ENCODE measurements at places on chromosomes 3 and 15.

DNA sequence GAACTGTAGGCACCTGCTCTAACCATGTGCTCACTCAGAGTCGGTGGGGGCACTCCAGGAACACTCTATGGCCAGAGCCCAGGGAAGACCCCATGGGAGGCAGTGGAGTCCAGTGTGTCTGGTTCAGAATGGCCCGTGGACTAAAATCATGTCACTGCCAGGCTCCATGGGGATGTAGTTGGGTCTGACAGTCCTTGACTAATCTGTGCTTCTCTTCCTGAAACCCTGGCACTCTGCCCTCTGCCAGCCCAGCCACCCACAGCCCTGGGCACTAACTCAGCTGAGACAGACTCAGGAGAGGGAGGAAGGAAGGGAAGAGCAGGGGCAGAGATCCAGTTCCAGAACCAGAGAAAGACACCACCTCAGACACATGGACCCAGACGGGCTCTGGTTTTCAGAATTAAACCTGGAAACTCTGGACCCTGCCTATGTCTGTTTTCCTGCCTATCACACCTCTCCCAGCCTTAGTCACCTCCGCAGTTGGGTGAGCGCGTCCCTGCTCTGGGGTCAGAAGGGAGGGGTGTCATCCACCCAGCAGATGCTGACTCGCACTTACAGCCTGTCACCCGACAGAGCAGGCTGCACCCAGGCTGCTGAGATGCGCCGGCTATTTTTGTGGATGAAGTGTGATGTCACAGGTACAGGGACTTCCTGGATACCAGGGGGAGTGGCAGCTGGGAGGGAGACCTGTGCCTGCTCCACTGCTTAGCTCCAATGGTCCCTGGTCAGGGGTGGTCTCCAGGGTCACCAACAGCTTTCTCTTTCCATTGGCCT, 56.8 kb upstream of the INSYN1 start:
- DNase-seq, result no peak

DNA sequence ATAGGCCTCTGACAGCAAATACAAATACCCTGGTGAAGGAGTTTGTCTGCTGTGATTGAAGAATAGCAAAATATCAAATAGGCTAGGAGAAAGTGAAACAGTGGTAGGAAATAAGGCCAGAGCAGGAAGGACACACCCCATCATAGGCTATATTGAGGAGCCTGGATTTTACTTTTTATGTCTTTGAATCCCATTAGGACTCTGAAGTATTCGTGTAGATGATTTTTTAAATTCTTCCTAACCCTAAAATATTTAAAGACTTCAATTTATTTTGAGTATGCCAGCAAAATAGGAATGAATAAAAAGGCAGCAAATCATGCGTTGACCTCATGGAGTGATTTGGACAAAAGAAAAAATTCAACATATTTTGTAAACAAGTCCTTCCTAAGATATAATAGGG, 562.8 kb downstream of the NAALADL2 start:
- no peak for DNase-seq

GRCh38 chr3:8324747-8325146, 176.9 kb upstream of the LMCD1 start:
- peak; percentile 73 for DNase-seq

DNA sequence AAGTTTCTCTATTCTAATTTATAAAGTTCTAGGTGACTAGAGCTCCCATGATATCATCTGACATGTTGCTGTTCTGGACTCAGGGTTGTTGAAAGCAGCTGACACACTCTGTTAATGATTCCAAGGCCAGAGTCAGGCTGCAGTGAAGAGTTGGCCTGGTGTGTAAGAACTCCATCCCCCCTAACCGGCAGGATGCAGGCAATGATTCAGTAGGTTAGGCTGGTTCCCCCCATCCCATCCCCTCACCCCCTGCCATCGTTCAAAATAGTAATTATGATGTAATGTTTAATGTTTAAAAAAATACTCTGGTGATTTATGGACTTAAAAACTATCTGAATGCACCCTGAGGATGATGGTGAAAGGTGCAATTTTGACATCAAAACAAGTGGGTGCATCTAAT, 4.6 kb upstream of the TRIM71 start:
- DNase-seq, result no peak

DNA sequence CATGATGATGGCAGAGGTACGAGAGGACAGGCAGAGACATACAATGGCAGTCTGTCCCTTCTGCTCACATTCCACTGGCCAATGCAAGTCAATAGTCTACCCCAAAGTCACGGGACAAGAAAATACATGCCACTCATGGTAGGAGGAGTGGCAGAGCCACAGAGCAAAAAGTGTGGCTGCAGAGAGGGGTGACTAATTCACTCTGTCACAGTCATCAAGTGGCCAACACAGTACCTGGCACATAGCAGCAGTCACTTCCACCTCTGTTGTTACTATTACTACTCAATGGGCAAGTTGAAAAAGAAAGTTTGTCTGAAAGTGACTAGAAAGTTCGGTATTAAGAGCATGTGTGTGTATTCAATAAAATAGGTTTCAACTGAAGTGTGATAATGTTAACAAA, 91.4 kb downstream of the SMAD3 start:
- DNase-seq, result no peak

DNA sequence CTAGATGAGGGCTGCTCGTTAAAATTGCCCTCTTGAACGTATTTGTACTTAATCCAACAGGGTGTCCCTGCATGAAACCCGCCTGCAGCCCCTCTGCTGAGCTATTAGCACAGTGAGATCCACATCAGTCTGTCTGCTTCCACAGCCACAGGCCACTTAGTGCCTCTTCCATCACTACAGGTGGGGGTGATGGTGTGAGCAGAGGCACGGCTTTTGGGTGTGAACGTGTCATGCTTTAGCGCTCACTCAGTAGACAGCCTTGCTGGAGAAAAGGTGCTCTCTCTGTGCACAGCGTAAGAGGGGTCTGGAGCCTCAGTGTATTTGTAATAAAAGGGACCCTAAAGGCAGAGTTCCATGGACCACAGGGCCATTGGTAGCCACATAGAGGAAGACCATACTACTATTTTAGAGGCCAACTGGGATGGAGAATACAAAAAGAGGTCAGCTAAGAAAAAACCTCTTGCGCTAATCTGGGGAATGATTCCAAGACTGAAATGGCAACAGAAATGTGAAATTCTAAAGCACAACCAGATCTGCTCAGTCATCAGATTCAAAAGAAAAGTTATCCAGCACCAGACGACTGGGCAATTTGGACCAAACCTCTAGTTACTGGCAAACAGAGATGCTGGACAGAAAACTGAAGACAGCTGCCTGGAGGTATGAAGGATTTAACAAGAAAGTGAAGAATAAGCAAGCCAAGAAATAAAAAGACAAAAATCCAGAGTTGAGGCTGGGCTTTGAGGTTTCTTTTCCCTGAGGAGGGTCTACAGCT, 120.2 kb downstream of the ATP10A start:
- DNase-seq, result no peak

- DNase-seq, result peak; percentile 28
Observed at GRCh38 chr3:37295925-37296324, 121.5 kb upstream of the LRRFIP2 start.

GRCh38 chr3:160885791-160886286, 129.8 kb downstream of the PPM1L start:
- no peak for DNase-seq

DNA sequence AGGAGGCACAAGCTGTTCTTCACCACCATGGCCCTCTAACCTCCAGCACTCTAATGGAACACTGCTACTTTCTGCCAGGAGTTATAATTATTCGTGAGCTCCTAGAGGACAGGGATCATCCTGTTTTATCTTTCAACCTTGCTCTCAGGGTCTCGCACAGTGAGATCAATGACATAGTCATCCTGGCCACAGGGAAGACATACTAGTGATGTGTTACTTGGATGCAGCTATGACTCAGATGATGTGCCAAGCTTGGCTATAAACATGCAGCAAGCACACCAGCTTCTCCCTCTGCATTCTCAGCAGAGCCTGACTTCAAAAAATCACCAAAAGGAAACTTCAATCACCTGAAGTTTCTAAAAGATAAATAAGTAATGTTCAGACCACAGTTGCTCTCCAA, 203.8 kb upstream of the HES1 start:
- DNase-seq, result no peak

DNA sequence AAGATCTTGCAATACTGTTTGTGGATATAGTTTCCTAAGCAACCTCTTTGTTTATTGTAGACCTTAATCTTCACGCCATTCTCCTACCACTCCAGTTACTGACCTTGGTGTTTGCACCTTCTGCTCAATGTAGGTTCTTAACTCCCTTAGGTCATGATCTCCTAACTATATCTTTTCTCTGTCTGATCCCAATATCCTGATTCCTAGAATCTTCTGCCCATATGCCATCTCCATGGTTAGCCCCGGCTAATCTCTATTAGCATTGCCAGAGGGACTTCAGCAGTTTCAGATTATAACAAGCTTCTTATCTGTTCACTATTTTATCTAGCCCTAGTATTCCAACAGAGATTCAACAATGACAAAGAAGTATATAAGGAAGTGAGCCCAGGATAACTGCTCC, 64.9 kb downstream of the IMPG2 start:
- no peak for DNase-seq

DNA sequence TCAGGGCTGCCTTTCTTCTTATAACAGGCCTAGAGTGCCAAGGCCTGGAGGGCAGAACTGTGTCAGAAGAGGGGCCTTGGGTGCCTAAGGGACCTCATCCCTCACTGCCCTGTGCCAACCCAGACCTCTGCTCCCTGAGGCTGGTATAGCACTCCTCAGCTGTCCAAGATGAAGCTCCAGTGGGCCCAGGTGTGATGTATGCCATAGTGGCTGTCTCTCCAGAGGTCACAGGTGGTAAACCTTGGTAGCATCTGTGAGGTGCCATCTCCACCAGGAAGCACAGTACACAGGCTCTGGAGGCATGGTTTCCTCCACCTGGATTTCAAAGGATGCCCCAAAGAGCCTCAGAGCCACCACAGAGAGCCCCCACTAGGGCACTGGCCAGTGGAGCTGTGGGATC, 12.3 kb upstream of the KLHL40 start:
- no peak for DNase-seq

DNA sequence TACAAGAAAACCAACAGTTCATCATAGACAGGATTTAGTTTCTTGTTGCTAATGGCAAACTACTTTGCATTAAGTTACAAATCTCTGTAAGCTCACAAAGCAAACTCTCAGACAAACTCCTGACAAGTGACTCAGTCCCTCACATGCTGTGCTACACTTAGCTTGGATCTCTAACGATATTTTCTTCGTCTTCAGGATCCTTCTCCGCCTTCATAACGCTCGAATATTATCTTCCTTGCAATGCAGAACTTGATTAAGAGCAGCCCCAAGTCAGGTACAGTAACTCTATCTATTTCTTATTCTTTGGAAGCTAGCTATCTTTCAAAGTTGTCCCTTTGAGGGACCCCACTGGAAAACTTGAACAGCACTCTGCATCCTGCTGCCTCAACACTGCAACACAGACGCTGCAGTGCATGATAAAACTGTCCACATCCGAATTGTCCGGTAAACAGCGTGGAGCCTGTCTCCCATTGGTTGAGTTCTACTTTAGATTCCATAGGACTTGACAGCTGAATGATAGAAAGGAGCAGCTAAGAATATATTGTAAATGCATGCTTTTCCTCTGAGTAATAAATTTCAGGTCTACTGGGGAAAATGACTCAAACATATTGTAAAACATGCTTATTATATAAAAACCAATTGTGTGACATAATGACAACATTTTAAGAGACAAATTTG, 61.3 kb downstream of the UACA start:
- no peak for DNase-seq

GRCh38 chr3:109384164-109384563, 46.8 kb upstream of the DPPA4 start:
- no peak for DNase-seq

- no peak for DNase-seq
Observed at GRCh38 chr3:58667704-58668103, 1.1 kb upstream of the FAM3D start.

- no peak for DNase-seq
Observed at GRCh38 chr3:59753808-59754450, 704.1 kb upstream of the CFAP20DC start.

DNA sequence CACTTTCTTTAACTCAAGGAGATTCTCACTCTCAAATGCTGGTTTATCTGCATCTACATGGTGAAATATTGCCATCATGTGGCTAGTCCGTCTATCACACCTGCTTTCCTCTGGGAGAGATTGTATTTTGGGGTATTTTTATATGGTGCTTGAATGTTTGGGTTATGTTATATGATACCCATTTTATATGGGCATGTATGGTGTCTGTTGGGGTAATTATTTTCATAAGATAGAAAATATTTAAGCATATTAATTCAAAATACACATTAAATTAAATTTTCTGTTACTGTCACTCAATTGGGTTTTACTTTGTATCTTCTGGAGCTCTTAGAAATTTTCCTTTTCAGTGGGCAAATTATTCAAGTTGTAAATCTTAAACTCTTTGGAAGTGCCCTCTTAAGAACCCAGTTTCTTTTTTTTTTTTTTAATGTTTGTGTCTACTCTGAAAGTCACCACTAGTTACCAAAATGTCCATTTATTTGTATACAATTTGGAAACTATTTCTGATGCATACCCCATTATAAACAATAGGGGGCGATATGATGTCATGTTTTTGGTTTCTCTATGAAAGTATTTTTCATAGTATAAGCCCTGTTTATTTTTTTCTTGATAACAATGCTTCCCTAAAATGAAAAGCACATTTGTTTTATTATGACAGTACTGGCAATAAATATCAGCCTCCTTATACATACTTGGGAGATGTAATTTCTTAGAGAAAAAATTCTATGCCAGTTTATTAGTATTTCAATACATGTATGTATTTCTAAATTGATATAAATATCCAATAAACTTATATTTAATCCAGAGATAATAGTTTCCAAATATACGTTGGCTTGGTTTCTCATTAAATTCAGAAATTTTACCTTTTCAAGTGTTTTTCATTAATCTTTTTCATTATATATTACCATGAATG, 36.1 kb upstream of the PLSCR5 start:
- DNase-seq, result no peak

- no peak for DNase-seq
Observed at GRCh38 chr3:52756141-52756540, 14.6 kb downstream of the NEK4 start.

DNA sequence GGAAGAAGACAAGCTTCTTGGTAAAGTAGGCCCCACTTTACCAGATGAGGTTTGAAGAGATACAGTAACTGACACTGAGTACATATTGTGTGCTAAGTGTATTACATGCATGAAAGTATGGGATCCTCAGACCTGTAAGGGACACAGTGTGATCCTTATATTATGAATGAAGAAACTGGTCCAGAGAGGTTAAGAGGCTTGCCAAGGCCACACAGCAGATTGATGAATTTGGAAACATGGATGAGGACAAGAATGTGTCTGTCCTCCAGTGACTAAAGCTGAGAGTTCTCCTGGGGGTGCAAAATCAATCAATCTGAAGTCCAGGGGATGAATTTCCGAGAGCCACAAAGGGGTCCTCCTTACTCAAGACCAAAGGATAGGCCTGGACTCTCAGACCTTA, 31.4 kb upstream of the MRPS22 start:
- DNase-seq, result no peak
